Left cardiac atrium (tissue), 4 donors: ENCODE measurements at places on chromosomes 3 and 15. TPM values are rescaled to one million over a fixed set of nuclear protein-coding genes. Genes with fewer than 3 reads are reported as not detected.

GRCh38 chr15:45906230-45906629, 271.4 kb downstream of the SQOR start:
- no peak for DNase-seq

NOX5 gene
- total RNA-seq, result 0.18 TPM

GRCh38 chr3:139737682-139738361, 60.0 kb upstream of the NMNAT3 start:
- DNase-seq, result no peak

DNA sequence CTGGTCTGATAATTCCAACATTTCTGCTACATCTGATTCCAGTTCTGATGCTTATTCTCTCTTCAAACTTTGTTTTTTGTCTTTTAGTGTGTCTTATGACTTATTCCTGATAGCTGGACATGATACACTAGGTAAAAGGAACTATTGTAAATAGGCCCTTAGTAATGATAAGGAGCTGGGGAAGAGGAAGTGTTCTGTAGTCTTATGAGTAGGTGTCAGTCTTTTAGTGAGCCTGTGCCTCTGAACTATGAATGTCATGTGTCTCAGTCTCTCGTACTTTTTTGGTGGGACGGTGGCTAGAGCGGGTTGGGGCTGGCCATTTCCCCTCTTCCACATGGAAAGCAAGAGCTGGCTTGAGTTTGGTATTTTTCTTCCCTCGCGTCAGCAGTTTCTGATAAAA, 41.2 kb downstream of the PCCB start:
- DNase-seq, result no peak

- no peak for DNase-seq
Observed at GRCh38 chr3:24523215-24523614, 28.6 kb upstream of the THRB start.

DNA sequence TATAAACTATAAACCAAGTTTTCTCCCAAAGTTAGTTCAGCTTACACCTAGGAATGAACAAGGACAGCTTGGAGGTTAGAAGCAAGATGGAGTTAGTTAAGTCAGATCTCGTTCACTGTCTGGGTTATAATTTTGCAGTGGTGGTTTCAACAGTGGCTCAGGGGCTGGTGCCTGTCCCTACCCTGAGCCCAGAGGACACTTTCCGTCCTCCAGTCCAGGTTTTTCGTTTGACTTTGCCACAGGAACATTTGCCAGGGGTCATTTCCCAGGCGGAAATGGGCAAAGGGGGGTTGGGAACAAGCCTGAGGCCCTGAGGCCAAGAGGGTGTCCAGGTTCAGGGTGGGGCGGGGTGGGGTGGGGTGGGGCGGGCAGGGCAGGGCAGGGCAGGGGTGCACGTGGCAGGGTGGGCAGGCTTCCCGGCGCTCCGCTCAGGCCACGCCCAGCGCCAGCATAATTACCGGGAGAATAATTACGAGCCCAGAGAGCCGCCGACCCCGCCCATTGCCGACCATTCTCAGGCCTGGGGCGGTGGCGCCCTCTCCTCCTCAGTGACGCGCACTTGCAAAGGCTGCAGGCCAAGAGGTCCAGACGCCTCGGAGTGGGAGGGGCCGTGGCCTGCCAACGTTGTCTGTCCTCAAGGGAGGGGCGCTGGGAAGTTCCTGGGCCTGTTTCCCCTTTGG, 70.4 kb downstream of the KLF13 start:
- peak; percentile 93 for DNase-seq

ATP8B4 gene
- total RNA-seq, result 5.4 TPM

GRCh38 chr15:85399627-85400026, 19.2 kb downstream of the AKAP13 start:
- no peak for DNase-seq

GRCh38 chr3:83953417-83954089, 1005.2 kb upstream of the CADM2 start:
- DNase-seq, result no peak

PAQR5 gene
- 0.62 TPM for total RNA-seq

DNA sequence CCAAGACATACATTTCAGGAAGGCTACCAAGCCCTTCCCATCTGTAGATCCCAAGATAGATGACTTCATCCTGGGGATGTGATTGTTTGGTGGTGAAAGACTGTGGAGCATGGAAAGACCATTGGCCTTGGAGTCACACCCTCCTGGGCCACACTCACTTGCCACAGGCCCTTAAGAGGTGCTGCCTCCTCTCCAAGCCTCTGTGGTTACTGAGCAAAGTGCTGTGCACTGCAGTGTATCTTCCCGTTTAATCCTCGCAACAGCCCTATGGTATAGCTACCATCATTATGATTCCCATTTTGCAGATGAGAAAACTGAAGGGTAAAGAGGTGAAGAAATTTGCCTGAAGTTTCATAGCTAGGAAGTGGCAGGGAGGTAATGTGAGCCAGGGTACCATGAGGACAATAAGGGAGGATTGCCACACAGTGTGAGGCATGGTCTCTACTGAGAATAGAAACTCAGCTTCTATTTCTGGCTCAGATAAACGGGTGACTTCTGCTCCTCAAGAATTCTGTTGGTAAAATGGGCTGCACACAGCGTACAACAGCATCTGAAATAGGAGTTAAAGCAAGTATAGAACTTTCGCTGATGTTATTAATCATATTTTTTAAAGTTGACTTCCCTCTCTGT, 23.9 kb upstream of the RHO start:
- DNase-seq, result no peak

- DNase-seq, result peak; percentile 82
Observed at GRCh38 chr3:40505599-40506462, at the start of gene ZNF620. TSS of gene ZNF620 (plus strand) at chr3:40506039. CDS start at chr3:40506353, 314 bp downstream.

TNK2 gene
- total RNA-seq, result 50.4 TPM

KBTBD13 gene
- total RNA-seq, result 2.6 TPM

CSK gene
- 49.7 TPM for total RNA-seq

GRCh38 chr3:117696851-117697407, 987.4 kb downstream of the TUSC7 start:
- no peak for DNase-seq

DNA sequence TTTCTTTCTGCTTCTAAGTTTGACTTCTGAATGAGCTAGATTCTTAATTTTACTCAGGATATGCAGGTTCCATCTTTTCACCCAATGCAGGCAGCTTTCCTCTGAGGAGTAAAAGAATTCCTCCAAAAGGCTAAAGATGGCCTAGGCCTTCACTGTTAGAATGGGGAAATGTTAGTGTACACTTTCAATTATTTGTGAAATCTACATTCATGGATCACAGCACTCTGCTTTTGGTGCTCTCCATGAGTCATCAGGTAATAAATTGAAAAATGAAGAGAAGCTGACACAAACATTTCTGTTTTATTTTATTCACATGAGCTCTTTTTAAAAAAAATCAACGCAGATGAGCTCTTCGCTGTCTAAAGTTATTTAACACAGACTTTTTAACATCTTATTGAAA, 502.5 kb upstream of the GOLIM4 start:
- DNase-seq, result no peak

GRCh38 chr15:62060896-62061280, 641 bp upstream of the VPS13C start:
- no peak for DNase-seq

- no peak for DNase-seq
Observed at GRCh38 chr3:32399030-32399620, 7.5 kb downstream of the CMTM7 start.

- DNase-seq, result no peak
Observed at GRCh38 chr3:37942646-37943045, 47.9 kb upstream of the VILL start.

DNA sequence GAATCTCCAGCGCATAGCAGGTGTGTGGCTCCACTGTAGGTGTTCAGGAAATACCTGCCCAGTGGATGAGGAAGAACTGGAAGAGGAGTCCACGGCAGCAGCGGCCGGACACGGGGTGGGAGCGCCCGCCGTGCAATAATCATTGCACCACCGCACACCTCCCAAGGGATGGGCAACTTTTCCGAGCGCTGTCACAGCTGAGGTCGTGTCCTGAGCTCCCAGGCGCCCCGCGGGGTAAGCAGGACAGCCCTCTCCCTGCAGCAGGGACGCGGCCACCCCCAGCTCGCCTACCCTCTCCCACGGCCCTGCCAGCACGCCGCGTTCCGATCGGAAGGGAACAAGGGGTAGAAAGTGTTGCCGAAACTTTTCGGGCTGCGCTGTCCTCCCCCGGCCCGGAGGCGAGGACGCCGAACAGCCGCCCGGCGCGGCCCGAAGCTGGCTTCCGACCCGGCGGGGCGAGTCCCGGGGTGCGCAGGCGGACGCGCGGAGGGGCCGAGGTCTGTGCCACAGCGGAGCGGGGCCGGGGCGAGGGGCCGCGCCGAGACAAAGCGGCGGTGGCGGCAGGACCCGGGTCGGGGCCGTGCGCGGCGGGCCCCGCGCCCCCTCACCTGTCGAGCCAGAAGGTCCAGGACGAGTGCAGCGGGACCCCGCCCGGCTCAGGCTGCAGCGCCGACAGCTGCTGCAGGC, 475 bp downstream of the EIF4E3 start:
- DNase-seq, result peak; percentile 54

FBXO40 gene
- 146 TPM for total RNA-seq

ZNF774 gene
- total RNA-seq, result 3.7 TPM

DNA sequence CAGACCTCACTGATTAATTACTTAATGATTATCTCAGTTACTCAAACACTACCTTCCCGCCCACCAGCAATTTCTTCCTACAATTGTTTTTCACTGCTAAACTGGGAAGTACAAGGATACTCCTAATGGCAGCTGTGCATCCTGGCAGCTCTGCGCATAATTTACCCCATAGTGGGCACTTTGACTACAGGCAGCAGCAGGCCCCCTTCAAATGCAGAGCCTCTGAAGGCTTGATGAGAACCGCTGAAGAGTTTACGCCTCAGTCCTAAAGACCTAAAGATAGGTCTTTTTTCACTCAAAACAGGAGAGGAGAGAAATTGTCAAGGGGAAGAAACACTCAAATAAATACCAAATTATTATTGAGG, 10.7 kb downstream of the CCDC32 start:
- no peak for DNase-seq

KLHL24 gene
- total RNA-seq, result 138 TPM
